ENCODE measurements at places on chromosomes 16 and 17. TPM values are rescaled to one million over a fixed set of nuclear protein-coding genes. Genes with fewer than 3 reads are reported as not detected.

BCAS3 gene
- 24.3 TPM for total RNA-seq

GRCh38 chr16:75273054-75273925, 21.9 kb upstream of the BCAR1 start:
- peak; percentile 58 for DNase-seq

GNG13 gene
- total RNA-seq, result not detected

GRCh38 chr17:51445946-51446345, 185.6 kb downstream of the UTP18 start:
- DNase-seq, result no peak

HS3ST3A1 gene
- total RNA-seq, result not detected

CACNG3 gene
- not detected for total RNA-seq

DNA sequence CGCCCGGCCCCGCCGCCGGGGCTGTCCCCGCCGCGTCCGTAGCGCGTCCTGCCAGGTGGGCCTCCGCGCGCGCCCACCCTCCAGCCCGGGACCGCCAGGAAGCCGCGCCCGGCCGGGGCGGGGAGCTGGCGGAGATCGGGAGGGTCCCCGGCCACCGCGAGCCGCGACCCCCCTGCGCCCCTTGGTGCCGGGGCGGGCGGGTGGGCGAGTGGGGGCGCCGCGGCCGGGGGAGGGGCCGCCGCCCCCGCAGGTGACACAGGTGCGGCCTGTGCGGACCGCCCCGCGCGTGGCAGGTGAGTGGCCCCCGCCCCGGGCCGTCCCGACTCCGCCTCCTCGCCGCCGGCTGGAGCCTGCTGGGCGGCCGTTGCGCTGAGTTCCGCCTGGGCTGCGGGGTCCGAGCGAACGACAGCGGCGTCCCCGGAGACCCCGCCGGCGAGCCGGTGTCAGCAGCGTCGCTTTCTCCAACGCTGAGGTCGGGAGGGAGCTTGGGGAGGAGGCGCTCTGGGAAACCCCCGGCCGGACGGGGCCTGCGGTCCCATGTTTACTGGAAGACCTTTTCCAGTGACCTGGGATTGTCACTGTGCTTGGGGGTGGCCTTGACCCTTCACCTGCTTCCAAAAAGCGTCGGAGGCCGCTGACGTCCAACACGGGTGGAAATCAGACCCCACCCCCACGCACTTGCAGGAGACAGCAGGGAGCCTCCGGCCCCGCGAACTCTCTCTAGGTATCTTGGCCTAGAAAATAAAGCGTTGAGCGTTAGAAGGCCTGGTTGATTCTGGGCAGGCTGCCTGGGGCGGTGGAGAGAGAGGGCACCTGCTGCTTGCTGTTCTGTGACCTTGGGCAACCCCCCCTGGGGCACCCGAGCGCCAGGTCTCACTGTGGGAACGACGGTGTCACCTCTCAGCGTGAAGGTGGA, 542 bp downstream of the KLHL36 start:
- DNase-seq, result no peak

DNA sequence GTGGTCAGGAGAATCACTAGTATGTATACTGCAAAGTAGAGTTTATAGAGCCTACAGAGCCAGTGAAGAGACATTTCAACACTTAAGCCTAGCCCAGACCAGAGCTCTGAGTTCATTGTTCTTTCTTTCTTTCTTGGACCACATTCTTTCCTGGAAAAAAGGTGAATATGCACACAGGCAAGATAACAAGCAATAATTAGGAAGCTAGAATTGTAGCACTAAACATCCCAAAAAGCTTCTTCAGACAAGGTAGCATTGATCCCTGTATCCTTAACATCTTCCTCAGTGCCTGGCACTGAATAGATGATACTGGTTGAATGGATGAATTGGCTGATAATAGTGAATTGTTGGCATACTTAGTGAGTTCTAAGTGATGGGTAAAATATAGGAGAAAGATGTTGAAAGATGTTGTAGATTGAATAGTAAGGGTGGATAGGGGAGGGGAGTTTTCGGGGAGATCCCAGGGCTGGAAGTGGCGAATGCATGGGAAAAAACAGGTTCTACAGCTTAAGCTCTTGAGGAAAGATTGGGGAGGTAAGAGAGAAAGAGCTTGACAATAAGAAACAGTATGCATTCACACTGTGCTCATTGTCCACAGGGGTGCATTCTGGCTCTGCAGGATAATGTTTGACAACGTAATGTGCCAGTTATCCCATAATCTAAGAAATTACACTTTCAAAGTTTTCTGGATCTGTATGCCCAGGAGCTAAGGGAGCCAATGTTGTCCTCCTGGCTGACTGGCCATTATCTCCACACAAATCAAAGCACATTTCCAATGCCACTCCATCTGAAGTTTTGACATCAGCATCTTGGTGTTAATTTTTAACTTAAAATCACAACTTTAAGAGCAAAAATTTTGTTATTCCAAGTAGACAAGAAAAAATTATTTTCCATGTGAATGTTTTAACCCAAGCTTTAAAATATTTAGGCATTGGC, 35.6 kb downstream of the TUBD1 start:
- no peak for DNase-seq

AANAT gene
- total RNA-seq, result not detected

DNA sequence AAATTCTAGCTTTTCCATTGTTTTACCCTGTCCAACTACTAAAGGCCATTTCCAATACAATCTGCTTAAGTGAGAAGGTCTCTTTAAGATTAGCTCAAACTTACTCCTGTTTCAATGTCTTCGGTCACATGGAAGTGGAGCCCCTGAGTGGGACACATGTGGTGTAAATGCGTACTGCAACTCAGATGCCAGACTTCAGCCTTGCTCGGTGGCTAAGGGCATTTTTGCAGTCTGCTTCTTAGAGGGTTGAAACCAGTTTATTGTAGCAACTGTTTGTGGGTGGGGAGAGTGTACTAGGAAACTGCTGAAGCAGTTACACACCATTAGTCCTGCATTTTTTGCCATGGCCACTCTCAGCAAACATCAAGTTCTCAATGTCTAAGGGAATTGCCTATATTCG, 140.6 kb downstream of the PARN start:
- DNase-seq, result no peak

GRCh38 chr17:40490289-40490853, 11.1 kb downstream of the TNS4 start:
- DNase-seq, result no peak

- no peak for DNase-seq
These were observed 1.1 kb downstream of the CSF3 start for GRCh38 chr17:40015998-40016985.

DNA sequence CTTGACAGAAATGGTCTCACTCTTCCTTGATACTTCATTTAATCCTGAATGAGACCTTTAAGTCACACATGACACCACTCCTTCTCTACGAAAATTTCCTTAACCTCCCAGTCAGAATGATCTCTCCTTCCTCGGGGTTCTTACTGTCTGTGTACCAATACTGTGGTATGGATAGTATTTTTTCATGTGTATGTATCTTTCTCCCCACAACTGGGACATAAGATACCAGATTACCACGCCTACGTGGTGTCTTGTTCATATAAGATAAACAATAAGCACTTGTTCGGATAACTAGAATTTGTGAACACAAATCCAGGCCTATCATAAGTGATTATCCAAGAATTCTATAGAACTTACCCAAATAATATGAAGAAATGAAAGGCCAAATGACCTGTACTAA, 11.3 kb downstream of the NUP88 start:
- no peak for DNase-seq

DNA sequence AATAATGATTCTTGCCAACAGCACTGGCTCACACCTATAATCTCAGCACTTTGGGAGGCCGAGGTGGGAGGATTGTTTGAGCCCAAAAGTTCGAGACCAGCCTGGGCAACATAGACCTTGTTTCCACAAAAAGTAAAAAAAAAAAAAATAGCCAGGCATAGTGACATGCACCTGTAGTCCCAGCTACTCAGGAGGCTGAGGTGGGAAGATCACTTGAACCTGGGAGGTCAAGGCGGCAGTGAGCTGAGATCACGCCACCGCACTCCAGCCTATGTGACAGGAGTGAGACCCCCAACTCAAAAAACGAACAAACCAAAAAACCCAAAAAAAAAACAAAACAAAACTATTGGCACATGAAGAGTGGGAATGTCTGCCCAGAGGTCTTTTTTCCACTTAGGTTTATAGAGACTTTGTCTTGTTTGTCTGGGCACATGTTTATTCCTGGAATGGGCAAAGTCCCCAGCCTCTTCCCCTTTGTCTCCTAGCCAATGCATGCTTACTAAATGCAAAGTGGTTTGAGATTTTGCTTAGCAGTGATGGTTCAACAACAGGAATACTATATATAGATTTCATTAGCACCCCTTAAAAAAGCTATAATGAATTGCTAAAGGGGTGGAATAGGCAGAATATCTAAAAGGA, 25.9 kb downstream of the NMT1 start:
- DNase-seq, result no peak

DNA sequence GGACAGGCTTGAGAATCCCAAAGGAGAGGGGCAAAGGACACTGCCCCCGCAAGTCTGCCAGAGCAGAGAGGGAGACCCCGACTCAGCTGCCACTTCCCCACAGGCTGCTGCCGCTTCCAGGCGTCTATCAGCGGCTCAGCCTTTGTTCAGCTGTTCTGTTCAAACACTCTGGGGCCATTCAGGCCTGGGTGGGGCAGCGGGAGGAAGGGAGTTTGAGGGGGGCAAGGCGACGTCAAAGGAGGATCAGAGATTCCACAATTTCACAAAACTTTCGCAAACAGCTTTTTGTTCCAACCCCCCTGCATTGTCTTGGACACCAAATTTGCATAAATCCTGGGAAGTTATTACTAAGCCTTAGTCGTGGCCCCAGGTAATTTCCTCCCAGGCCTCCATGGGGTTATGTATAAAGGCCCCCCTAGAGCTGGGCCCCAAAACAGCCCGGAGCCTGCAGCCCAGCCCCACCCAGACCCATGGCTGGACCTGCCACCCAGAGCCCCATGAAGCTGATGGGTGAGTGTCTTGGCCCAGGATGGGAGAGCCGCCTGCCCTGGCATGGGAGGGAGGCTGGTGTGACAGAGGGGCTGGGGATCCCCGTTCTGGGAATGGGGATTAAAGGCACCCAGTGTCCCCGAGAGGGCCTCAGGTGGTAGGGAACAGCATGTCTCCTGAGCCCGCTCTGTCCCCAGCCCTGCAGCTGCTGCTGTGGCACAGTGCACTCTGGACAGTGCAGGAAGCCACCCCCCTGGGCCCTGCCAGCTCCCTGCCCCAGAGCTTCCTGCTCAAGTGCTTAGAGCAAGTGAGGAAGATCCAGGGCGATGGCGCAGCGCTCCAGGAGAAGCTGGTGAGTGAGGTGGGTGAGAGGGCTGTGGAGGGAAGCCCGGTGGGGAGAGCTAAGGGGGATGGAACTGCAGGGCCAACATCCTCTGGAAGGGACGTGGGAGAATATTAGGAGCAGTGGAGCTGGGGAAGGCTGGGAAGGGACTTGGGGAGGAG, at the start of gene CSF3:
Gene CSF3, plus strand, starts transcription at position 436 of the 993 bp plus-strand sequence. Its CDS starts 35 bp downstream, at position 471.
- peak; percentile 31 for DNase-seq

FOXL1 gene
- total RNA-seq, result 4.2 TPM

HOXB8 gene
- 1.7 TPM for total RNA-seq

TP53TG3C gene
- total RNA-seq, result not detected

DNA sequence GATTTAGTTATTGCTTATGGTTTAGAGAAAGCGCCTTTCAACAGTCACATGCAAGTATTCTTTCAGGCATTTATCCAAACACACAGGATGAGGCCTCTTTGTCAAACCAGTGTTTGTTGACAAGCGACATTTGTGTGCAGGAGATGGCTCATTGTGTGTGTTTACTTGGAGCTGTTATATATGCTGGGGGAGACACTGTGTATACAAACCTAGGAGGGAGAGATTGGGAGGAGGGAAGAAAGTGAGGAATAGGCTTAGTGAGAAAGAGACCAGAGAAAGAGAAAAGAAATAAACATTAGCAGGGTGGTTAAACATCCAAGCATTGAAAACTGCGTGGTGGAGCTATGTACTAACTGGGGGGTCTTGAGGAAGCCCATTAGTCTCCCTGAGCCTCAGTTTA, 437.6 kb downstream of the MAF start:
- no peak for DNase-seq

- DNase-seq, result no peak
These were observed 733 bp downstream of the CHRNB1 start for GRCh38 chr17:7445619-7445968.

EME1 gene
- 9.1 TPM for total RNA-seq

NPIPB6 gene
- 5.0 TPM for total RNA-seq

TNFAIP1 gene
- total RNA-seq, result 79.5 TPM

- DNase-seq, result no peak
These were observed 43.2 kb downstream of the TMEM11 start for GRCh38 chr17:21170809-21171208.

DOC2B gene
- total RNA-seq, result 0.22 TPM

SYNGR2 gene
- total RNA-seq, result 58.6 TPM
